T-helper 17 cell (primary cell): ENCODE measurements at places on chromosomes 2 and 18.

- H3K27ac ChIP-seq = peak overlapping the region; percentile 85
- H3K4me3 ChIP-seq = peak overlapping the region; percentile 43
- peaks cover 9% of the 10 kb centered on the region for H3K27me3 ChIP-seq
- peaks cover 8% of the 10 kb centered on the region for H3K4me1 ChIP-seq
- DNase-seq = peak; percentile 71
Measured at GRCh38 chr2:71000780-71001591, 6.3 kb upstream of the TEX261 start.

GRCh38 chr2:117679952-117680351 is 134.5 kb upstream of the DDX18 start:
- no peak overlapping the region for H3K27ac ChIP-seq
- H3K4me1 ChIP-seq = no peaks in the 10 kb centered on the region
- no peaks in the 10 kb centered on the region for H3K27me3 ChIP-seq
- DNase-seq = no peak
- no peaks in the 10 kb centered on the region for H3K36me3 ChIP-seq

DNA sequence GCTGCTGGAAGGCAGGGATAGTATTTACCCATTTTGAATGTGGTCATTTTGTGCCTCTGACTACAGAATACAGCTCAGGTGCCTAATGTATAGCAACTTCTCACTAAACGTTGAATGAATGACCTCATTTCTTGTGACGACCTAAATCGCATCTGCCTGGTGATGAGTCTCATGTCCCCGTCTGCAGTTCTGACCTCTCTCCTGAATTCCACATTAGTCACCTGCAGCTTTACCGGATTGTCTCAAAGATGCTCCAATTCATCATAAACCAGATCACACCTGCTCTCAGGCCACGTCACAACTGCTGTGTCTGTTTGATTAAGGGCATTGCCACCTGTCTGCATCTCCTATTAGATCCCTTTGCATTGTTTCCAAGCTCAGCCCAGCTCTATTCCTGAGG is 133.6 kb upstream of the MYT1L start:
- H3K4me1 ChIP-seq = no peaks in the 10 kb centered on the region
- no peak for DNase-seq
- no peaks in the 10 kb centered on the region for H3K36me3 ChIP-seq
- no peaks in the 10 kb centered on the region for H3K27me3 ChIP-seq

- H3K27me3 ChIP-seq = no peaks in the 10 kb centered on the region
- H3K27ac ChIP-seq = no peak overlapping the region
- peaks cover 34% of the 10 kb centered on the region for H3K4me1 ChIP-seq
- H3K36me3 ChIP-seq = peaks cover 12% of the 10 kb centered on the region
Measured at GRCh38 chr2:143603035-143603655, 473.9 kb downstream of the ARHGAP15 start.

- no peaks in the 10 kb centered on the region for H3K36me3 ChIP-seq
- H3K27me3 ChIP-seq = peaks cover 49% of the 10 kb centered on the region
- DNase-seq = no peak
- H3K4me1 ChIP-seq = peaks cover 3% of the 10 kb centered on the region
- no peak overlapping the region for H3K4me3 ChIP-seq
Measured at GRCh38 chr2:130911482-130911881, 74.8 kb downstream of the ARHGEF4 start.

- no peaks in the 10 kb centered on the region for H3K27me3 ChIP-seq
- no peaks in the 10 kb centered on the region for H3K36me3 ChIP-seq
- DNase-seq = no peak
- H3K27ac ChIP-seq = peak overlapping the region; percentile 95
Measured at GRCh38 chr18:23228102-23229061, 93.1 kb downstream of the CABLES1 start.

DNA sequence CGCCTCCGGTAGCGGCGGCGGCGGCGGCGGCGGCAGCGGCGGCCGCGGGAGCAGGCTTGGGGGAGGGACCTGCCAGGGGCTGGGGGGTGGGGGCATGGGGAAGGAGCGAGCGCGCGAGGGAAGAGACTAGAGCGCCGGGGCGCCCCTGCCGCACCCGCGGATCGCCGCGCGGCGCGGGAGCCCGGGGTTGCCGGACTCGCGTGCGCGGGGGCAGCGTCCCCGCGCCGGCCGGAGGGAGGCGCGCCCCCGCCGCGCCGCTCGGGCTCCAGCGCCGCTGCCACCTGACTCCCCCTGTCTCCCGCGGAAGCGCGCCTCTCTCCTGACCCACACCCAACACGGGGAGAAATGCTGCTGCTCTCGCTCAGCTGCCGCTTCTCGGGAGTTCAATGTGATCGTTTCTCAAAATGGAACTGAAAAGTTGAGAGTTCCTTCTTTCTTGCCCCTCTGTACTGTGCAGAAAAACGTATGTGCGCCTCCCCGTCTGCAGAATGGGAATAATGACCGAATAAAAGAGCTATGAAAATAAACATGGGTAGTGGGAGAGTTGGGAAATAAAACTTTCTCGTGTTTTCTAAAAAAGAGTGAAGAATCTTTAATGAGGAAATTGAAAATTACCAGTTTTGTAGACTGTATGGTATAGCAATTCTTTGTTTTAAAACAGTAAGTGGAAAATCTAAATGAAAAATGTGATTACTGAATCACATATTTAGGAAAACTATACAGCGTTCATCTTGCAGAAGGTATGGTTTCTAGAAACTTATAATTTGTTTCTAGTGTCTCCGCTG is 455 bp upstream of the TLK1 start:
- H3K4me1 ChIP-seq = peaks cover 58% of the 10 kb centered on the region
- DNase-seq = peak; percentile 31
- no peaks in the 10 kb centered on the region for H3K27me3 ChIP-seq
- peak overlapping the region; percentile 98 for H3K4me3 ChIP-seq
- H3K27ac ChIP-seq = peak overlapping the region; percentile 98
- peaks cover 5% of the 10 kb centered on the region for H3K36me3 ChIP-seq

DNA sequence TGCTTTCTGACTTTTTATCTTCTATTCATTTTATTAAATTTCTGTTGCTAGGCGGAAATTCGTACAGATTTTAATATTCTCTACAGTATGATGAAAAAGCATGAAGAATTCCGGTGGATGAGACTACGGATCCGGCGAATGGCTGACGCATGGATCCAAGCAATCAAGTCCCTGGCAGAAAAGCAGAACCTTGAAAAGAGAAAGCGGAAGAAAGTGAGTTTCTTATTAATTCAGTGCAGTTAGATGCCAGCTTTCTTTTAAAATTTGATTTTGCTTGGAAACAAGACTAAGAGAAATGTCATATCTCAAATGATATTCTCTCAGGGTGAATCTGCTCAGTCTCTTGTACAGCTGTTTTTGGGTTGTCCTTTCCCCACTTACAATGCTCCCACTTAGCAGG is 84.3 kb downstream of the MGAT5 start:
- no peak for DNase-seq
- no peak overlapping the region for H3K27ac ChIP-seq
- no peaks in the 10 kb centered on the region for H3K27me3 ChIP-seq

DNA sequence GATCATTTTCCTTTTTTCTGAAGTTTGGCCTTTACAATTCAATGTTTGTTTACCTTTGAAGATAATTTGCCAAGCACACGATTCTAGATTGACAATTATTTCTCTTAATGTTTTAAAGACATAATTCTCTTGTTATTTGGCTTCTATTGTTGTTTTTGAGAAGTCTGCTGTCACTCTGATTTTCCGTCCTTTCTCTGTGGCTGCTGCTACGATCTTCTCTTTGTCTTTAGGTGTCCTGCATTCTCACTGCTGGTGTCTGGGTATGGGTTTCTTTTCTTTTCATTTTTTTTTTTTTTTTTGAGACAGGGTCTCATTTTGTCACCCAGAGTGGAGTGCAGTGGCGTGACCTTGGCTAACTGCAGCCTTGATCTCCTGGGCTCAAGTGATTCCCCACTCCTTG is 15.1 kb upstream of the FAM228A start:
- no peak overlapping the region for H3K27ac ChIP-seq
- no peaks in the 10 kb centered on the region for H3K27me3 ChIP-seq
- no peak overlapping the region for H3K4me3 ChIP-seq
- peaks cover 5% of the 10 kb centered on the region for H3K36me3 ChIP-seq

DNA sequence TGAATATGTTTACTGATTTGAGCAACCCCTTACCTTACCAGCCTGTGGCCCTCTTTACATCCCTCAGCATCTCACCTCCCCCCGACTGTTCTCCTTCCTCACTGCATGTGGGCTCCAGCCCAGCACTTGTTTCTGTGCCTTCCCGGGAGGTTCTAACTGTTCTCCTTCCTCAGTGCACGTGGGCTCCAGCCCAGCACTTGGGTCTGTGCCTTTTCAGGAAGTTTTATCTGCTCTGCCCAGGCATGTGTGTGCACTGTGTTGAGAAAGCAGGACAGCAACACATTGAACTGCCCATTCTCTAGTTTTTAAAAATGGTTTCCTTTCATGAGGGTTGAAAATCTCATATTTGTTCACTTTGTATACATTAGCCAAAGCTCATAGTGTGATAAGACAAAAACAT is 158.4 kb downstream of the ATP9B start:
- peaks cover 20% of the 10 kb centered on the region for H3K4me1 ChIP-seq
- no peak overlapping the region for H3K27ac ChIP-seq
- H3K4me3 ChIP-seq = no peak overlapping the region
- no peaks in the 10 kb centered on the region for H3K27me3 ChIP-seq
- DNase-seq = no peak

- no peak overlapping the region for H3K4me3 ChIP-seq
- DNase-seq = no peak
- H3K4me1 ChIP-seq = no peaks in the 10 kb centered on the region
- peaks cover 47% of the 10 kb centered on the region for H3K27me3 ChIP-seq
- H3K36me3 ChIP-seq = peaks cover 2% of the 10 kb centered on the region
Measured at GRCh38 chr2:218128781-218129457, 3.1 kb downstream of the CXCR2 start.

DNA sequence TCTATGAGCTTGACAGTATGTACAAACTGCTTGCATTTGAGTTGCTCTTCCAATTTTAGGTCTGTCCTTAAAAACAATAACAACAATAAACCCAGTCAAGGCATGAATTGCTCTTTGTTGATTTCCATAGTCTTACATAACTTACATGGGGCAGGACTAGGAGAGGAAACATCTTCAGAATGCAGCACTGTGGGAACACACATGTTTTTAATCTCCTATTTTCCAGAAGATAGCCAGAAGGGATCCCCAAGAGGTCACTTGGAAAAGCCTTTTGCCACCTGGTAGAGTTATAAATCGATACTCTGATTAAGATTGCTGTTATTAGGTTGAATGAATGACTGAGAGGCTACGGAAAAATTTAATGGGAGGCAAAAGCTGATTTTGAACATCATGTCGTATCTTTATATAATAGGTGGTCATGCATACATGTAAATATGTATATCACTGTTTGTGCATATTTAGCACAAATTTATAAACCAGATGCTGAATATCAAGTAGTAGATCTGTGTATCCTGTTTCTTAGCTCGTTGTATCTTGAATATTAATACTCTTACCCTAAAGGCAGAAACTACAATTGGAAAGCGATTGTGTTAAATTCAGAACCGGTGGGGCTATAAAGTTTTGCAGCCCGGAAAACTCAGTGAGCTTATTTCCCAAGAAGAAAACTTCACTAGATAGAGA is 479.4 kb upstream of the TCF4 start:
- no peaks in the 10 kb centered on the region for H3K27me3 ChIP-seq
- H3K27ac ChIP-seq = no peak overlapping the region
- no peak for DNase-seq
- no peaks in the 10 kb centered on the region for H3K36me3 ChIP-seq
- H3K4me1 ChIP-seq = no peaks in the 10 kb centered on the region

GRCh38 chr2:165776013-165776412 is 18.0 kb downstream of the GALNT3 start:
- H3K27ac ChIP-seq = no peak overlapping the region
- DNase-seq = no peak
- H3K36me3 ChIP-seq = no peaks in the 10 kb centered on the region
- no peak overlapping the region for H3K4me3 ChIP-seq
- no peaks in the 10 kb centered on the region for H3K27me3 ChIP-seq

GRCh38 chr2:218328294-218328693 is 28.4 kb upstream of the CATIP start:
- H3K27me3 ChIP-seq = no peaks in the 10 kb centered on the region
- H3K27ac ChIP-seq = no peak overlapping the region
- no peak overlapping the region for H3K4me3 ChIP-seq

GRCh38 chr18:75915941-75916623 is 488.6 kb upstream of the SMIM21 start:
- no peak for DNase-seq
- no peak overlapping the region for H3K4me3 ChIP-seq
- H3K4me1 ChIP-seq = no peaks in the 10 kb centered on the region
- H3K36me3 ChIP-seq = peaks cover 2% of the 10 kb centered on the region
- H3K27me3 ChIP-seq = peaks cover 35% of the 10 kb centered on the region

GRCh38 chr18:66749481-66750035 is 145.7 kb upstream of the CDH19 start:
- no peak for DNase-seq
- H3K36me3 ChIP-seq = no peaks in the 10 kb centered on the region
- H3K27ac ChIP-seq = no peak overlapping the region

DNA sequence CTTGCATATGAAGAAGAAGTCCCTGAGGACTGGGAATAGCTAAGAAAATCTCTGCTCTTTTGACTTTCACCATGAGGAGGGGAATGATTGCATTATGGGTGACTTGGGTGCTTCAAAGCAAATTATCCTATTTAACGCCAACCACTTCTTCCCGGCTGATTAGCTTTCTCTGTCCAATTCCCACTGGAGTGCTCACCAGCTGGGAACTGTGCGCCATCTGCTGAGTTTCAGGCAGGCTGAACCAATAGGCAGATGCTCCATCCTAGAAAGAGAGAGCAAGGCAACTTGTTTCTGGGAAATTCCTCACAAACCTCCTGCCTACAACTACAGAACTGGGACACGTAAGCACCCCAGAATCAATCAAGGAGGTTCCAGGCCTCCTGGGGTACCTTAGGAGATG is 49.4 kb downstream of the POLE4 start:
- no peak overlapping the region for H3K4me3 ChIP-seq
- no peak overlapping the region for H3K27ac ChIP-seq
- peaks cover 2% of the 10 kb centered on the region for H3K4me1 ChIP-seq
- no peaks in the 10 kb centered on the region for H3K27me3 ChIP-seq
- peaks cover 7% of the 10 kb centered on the region for H3K36me3 ChIP-seq

DNA sequence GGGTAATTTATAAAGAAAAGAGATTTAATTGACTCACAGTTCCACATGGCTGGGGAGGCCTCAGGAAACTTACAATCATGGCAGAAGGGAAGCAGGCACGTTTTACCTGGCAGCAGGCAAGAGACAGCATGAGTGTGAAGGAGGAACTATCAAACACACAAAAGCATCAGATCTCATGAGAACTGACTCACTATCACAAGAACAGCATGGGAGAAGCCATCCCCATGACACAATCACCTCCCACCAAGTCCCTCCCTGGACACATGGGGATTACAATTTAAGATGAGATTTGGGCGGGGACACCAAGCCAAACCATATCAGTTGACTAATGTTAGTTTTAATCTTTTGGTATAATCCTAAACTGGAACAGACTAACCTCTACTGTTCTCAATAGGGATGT is 49.1 kb upstream of the CPO start:
- H3K4me3 ChIP-seq = no peak overlapping the region
- no peaks in the 10 kb centered on the region for H3K4me1 ChIP-seq
- no peaks in the 10 kb centered on the region for H3K36me3 ChIP-seq
- H3K27ac ChIP-seq = no peak overlapping the region
- no peaks in the 10 kb centered on the region for H3K27me3 ChIP-seq
- no peak for DNase-seq

DNA sequence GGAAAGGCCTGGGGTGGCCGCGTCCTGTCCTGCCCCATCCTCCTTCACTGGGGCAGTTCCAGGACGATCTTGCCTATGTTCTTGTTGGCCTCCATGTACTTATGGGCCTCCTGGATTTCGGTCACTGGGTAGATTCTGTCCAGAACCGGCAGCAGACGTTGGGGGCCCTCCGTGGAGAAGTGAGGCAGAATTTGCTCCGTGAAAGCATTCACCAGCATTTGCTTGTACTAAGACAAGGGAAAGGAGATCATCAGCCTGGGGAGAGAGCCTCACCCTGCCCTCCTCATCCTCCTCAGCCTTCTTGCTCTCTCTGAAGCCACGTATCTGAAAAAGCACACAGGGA is 1.4 kb upstream of the SF3B6 start:
- no peaks in the 10 kb centered on the region for H3K36me3 ChIP-seq
- peaks cover 19% of the 10 kb centered on the region for H3K4me1 ChIP-seq
- no peaks in the 10 kb centered on the region for H3K27me3 ChIP-seq
- DNase-seq = no peak
